H9 (cell line): ENCODE measurements at places on chromosomes 1 and 21. TPM values are rescaled to one million over a fixed set of nuclear protein-coding genes. Genes with fewer than 3 reads are reported as not detected.
A peak's percentile ranks its signal among the peaks of the same experiment; 100 is the strongest.

The COL16A1 gene
- total RNA-seq, result 6.2 and 6.5 TPM in 2 replicates

DNA sequence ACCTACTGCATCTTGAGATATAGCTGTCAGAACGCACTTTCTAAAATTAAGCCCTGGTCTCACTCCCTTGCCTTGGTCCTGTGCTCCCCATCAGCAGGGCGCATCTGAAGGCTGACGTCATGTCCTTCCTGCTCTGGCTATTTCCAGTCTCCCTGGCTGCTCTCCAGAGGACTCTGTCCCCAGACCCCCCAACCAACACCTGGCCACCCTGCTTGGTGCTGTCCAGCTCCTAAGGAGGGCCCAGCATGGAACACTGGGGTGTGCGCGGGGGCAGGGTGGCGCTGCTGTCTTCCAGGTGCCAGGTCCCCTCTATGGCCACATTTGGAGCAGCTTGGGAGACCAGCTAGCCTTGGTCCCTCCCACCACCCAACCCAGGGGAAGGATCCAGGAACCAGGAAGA, 8.3 kb downstream of the TNNT2 start:
- no peak for DNase-seq

DNA sequence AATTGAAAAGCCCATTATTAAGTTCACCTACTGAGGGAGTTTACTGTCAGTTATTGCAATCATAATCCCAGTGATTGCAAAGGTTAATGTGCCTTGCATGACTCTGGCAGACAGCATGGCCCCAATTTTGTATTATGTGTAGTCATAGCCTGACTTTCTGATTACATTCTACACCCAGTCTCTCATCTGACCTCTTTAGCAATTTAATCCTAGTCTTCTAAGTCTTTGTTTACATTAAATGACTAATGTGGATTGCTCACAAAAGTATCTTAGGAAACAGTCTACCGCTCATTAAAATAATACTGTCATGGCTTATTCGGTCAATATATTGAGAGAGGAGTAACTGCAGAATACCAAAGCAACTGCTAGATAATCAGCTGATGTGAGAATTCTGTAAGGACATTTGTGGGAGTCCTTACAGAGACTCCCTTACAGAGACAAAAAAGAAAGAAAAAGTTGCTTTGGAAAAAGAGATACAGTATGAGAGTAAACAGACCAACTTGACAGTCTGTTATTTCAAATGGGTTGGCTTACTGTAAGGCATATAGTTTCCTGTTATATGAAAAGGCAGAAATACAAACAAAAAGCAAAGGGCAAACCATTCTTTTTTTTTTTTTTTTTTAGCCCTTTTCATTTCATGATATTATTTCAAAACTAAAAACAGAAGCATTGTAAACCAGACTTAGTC, 42.8 kb downstream of the SMG7 start:
- DNase-seq, result no peak

- no peak for DNase-seq
Observed at GRCh38 chr1:160578175-160578524, 1.1 kb downstream of the CD84 start.

DNA sequence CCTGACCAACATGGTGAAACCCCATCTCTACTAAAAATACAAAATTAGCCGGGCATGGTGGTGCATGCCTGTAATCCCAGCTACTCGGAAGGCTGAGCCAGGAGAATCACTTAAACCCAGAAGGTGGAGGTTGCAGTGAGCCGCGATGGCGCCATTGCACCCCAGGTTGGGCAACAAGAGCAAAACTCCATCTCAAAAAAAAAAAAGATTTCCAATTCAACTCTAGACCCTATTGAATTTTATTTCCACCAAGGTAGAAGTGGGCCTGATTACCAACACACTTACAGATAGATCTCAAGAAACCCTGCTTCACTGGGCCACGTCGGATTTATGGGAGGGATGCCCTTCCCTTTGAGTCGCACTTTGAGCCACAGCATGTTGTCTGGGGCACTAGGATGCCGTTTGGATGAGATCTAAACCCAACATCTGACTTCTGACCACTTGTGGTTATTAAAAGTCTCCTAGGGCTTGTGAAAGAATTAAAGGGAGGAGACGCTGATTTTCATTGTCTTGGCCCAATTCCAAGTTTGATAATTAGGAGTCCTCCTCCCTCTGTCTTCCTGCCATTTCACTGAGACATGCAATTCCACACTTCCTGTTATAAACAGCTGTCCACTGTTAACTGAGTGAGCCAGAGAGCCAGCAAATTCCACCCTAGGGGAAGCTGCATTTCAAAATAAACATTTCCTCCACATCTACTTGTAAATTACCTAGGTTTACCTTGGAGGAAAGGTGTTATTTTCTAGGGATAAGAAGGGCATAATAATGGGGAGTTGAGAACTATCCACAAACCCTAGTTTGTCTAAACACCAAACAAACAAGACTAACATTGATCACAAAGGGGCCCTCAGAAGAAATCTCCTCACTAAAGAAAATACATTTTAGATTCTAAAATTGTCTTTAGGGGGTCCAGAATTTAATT, 5.2 kb upstream of the RERE start:
- DNase-seq, result no peak

DNA sequence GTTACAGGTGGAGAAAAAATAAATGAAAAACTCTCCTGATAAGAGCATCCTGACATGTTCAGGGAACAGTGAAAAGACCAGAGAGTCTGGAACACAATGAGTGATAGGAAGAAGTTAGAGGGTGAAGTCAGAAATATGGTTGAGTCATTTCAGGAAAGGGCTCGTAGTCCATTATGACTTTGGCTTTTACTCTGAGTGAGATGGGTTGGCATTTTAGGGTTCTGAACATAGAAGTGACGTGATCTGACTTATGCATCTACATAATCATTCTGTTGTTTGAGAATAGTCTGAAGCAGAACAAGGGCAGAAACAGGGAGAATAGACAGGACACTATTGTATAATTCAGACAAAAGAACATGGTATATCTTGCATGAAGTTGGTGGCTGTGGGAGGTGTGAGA, 5.8 kb downstream of the HMCN1 start:
- no peak for DNase-seq

DNA sequence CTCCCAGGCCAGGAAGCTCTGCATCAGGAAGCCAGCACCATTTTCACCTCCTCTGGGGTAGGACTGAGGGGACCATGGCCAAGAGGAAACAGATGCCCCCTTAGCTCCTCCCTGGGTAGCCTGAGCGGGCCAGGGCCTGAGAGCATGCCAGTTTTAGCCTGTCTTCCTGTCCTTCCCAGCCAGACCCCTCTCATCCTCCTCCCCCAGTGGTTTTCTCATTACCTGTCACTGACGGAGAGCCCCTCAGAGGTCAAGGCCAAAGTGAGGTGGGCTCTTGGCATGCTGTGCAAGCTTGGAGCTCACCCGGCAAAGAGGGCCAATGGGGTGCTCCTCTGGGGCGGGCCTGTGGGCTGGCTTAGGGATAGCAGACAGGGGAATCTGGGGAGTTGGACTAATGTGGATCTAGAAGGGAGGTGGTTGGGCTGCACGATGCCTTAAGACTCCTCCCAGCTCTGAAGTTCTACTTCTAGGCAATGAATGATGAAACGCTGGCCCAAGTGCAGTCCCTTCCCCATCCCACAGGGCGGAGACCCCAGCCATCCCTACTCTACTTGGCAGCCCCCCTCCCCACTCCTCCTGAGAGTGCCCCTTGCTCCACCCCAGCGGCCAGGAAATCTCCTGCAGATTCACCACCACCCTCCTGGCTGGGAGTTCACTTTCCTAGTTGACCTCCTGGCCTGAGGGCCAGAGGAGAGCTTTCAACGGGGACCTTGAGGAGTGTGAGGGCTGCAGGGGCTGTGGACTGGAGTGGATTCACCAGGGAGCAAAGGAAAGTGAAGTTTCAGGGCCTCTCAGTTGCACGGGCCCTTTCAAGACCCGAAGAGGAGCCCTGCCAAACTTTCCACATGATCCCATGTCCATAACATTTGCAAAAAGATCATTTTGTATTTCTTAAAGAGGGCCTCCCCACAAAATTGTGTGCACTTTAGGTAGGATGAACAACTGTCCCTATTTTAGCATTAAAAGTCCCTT, 9.4 kb upstream of the LMNA start:
- peak; percentile 82 for DNase-seq

The NTMT2 gene
- 0.28 TPM in 1 of 2 replicates, not detected in the other for total RNA-seq

- no peak for DNase-seq
Observed at GRCh38 chr1:169779150-169779549, 15.6 kb downstream of the METTL18 start.

GRCh38 chr1:55347041-55347440, 131.9 kb upstream of the USP24 start:
- DNase-seq, result no peak

DNA sequence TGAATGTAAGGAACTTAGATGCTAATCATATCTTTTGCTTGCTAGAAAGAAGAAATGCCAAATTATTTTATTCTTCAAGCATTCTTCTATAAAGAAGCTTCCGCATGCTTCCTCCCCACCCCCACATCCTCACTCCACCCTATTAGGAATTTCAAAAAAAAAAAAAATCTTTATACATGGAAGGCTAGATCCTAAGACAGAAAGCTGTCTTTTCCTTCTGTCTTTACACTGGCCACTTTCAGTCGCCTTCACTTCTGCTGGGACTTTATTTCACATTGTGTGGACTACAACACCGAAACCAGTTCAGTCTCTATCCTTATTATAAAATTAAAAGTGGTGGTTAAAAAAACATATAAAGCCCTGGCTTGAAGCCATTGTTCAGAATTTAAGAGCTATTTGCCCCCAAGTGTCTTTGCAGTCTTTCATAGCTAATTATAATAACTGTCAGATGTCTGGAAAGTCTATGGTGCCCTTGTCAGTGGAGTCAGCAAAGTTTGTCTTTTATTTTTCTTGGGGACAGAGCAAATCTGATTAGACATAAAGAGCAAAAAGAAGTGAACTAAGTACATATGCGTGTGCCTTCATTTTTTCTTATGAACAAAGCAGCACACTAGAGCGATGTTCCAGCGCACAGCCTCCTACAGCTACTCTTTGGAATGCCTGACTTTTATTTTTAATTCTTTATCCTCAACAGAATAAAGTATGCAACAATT, 297.7 kb downstream of the PTPRC start:
- no peak for DNase-seq

The AK2 gene
- 144 and 159 TPM in 2 replicates for total RNA-seq

GRCh38 chr1:38474738-38475623, 384.6 kb downstream of the RRAGC start:
- DNase-seq, result no peak

The MMEL1 gene
- 0.42 and 0.59 TPM in 2 replicates for total RNA-seq

DNA sequence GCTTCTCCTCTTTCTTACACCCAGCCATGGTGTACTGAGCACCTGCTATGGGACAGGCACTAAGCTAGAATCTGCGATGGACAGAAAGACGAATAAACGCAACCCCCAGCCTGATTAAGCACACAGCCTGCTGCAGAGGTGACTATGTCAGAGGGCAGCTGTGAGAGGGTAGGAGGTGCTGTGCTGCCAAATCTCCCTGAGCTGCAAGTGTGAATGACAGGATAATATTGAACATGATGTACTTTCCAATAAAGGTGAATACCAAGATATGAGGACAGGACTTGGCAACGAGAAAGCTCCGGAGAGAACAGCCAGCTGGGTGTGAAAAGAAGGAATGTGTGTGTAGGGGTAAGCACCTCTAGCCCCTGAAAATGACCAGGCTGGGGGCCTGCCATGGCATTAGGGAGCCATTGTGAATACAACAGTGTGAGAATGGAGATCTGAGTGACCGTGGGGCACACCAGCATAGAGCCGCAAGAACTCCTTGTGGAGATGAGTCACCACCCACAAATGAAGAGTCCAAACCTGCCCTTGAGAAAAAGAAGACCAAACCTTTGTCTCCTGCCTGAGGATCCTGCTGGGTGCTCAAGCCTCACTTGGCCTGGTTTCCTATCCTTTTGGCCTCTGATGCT, 83.0 kb upstream of the ATF3 start:
- DNase-seq, result no peak

The HMGN1 gene
- total RNA-seq, result 513 and 516 TPM in 2 replicates

- DNase-seq, result no peak
Observed at GRCh38 chr1:53946252-53947171, at the start of gene LRRC42. LRRC42 (plus strand) TSS chr1:53946350; CDS start chr1:53952000, 5,650 bp downstream.

DNA sequence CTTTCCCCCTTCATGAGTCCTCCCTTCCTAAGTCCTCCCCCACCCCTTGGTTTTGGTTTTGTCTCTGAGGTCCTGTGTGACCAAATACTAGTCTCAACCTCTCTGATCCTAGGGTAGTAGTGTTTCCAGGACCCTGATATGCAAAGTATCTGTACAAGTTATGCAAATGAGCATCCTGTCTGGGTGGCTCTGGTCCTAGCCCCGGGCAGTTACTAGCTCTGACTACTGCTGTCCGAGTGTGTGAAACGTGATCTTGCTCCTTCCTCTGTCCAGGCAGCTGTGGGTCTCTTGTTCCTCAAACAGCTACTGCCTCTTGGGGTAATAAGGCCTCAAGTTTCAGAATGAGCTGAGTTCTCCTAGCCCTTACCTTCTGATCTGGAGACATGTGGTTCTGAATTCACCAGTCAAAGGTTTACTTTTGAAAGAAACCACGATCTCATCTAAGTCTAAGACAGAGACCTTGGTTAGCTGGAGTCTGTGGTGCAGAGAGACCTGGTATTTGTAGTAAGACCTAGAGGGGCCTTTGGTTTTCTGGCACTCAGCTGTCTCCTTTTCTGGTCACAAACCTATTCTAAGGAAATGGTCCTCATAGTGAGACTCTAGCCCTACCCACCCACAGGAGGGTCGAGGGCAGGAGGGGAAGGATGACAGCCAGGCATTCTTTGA, 31.0 kb upstream of the IL19 start:
- DNase-seq, result peak; percentile 48

The PTPN7 gene
- 0.22 and 0.72 TPM in 2 replicates for total RNA-seq

The PRAMEF14 gene
- not detected in 2 replicates for total RNA-seq

GRCh38 chr1:192574073-192574472, 1.5 kb upstream of the RGS1 start:
- no peak for DNase-seq

DNA sequence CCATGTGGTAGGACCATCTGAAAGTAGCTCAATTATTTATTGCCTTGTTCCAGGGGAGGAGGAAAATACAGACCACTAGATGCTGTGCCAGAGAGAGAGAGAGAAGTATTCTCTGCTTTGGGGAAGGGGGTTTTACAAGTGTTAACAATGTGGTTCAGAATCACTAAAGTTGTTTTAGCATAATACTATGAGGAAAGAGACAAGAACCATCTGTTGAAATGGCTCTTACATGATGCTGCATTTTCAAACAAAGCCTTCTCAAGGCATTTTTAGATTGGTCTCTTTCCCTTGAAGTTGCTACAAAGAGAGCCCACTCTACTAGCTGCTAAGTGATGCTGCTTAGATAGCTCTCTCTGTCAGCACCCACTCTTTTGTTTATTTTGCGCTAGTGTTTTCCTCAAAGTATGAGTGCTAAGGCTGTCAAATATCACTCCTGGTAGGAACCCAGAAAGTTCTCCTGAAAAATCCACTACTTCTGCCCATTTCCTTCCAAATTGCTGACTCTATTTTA, 255.1 kb downstream of the NFIA start:
- DNase-seq, result no peak
